ENCODE measurements at places on chromosomes 3 and 15. TPM values are rescaled to one million over a fixed set of nuclear protein-coding genes. Genes with fewer than 3 reads are reported as not detected.

GRCh38 chr3:72891053-72891855 lies 3.4 kb downstream of the GXYLT2 start:
- H3K4me3 ChIP-seq: no peak overlapping the region
- no peak overlapping the region for H3K27ac ChIP-seq
- H3K4me1 ChIP-seq: peaks cover 30% of the 10 kb centered on the region
- no peaks in the 10 kb centered on the region for H3K36me3 ChIP-seq

GRCh38 chr3:59798372-59799086 lies 748.7 kb upstream of the CFAP20DC start:
- no peaks in the 10 kb centered on the region for H3K36me3 ChIP-seq
- no peak for DNase-seq
- no peak overlapping the region for H3K4me3 ChIP-seq
- no peaks in the 10 kb centered on the region for H3K4me1 ChIP-seq
- H3K27ac ChIP-seq: no peak overlapping the region

GRCh38 chr3:153856932-153857331 lies 264.3 kb upstream of the ARHGEF26 start:
- H3K27me3 ChIP-seq: no peaks in the 10 kb centered on the region
- no peak overlapping the region for H3K4me3 ChIP-seq
- peak; percentile 11 for DNase-seq
- no peak overlapping the region for H3K27ac ChIP-seq

DNA sequence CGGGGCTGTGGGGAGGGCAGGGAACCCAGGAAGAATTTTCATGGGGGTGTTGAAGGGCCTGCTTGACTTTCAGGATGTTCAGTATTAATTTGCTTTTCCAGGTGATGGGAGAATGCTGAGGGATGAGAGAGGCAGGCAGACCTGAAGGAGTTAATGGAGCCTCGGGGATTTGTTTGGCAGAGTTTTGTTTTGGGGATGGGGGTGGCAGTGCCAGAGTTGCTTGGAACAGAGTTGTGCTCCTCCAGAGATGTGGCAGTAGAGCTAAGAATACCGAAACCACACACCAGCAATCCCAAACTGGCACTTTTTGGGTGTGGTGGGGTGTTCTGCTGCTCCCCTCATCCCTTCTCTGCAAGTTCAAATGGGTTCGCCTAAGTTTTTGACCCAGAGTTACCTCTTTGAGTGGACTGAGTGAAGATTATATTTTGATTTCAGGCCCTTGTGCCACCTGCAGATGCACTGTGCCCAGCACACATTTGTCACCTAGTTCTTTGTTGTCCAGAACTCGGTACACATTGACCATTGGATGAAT lies 1.6 kb downstream of the BOC start:
- peak overlapping the region; percentile 48 for H3K27ac ChIP-seq
- no peaks in the 10 kb centered on the region for H3K27me3 ChIP-seq
- H3K4me1 ChIP-seq: peaks cover 32% of the 10 kb centered on the region
- no peak for DNase-seq

DNA sequence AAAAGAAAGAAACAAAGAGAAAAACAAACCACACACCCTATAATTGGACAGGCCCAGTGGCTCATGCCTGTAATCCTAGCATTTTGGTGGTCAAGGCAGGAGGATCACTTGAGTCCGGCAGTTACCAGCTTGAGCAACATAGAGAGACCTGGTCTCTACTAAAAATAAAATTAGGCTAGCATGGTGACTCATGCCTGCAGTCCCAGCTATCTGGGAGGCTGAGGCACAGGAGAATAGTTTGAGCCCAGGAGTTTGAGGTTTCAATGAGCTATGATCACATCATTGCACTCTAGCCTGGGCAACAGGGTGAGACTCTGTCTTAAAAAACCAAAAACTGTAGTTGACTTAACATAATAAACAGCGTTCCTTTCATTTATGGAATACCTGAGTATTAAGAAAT lies 72.3 kb upstream of the ST3GAL6 start:
- DNase-seq: no peak
- no peaks in the 10 kb centered on the region for H3K27me3 ChIP-seq
- H3K27ac ChIP-seq: no peak overlapping the region
- H3K4me3 ChIP-seq: no peak overlapping the region

The DGKG gene
- polyA plus RNA-seq: 0.22 TPM

The GPR176 gene
- 12.5 TPM for polyA plus RNA-seq

The MNS1 gene
- polyA plus RNA-seq: 0.29 TPM
